Transverse colon (tissue), 4 donors: ENCODE measurements at places on chromosomes 7 and 10.

- DNase-seq: no peak
Measured at GRCh38 chr10:73814896-73815718, 3.7 kb upstream of the NDST2 start.

DNA sequence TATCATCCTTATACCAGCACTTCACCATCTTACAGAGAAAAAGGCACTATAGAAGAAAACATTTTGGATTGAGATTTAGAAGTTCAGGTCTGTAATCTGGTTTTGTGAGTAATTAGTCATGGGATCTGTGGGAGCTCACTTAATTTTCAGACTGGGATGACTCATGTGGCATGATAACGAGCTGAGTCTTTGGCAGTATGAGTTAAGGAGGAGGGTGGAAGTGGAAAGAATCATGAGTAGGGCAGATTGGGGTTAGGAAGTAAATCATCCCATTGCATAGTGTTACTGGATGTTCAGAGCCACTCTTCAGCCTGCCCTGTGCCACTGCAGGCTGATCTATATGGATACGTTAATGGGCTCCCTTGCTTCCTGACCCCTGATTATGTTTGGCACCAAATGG lies 64.9 kb downstream of the ZNF92 start:
- no peak for DNase-seq

GRCh38 chr7:101860316-101861217 lies 43.1 kb downstream of the CUX1 start:
- no peak for DNase-seq

DNA sequence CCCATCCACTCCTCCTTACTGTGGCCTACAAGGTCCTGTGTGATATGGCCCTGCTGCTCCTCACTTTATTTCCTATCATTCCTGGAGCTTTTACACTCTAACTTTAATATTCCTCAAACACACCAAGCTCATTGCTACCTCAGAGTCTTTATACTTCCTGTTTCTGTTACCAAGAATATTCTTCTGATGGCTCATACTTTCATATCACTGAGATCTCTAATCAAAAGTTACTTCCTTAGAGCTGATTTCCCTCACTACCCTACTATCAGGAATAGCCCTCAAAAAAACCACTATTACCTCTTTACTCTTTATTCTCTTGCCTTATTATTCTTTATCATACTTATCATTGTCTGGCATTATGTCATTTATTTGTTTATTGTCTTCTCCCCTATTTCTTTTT lies 5.8 kb upstream of the PPP3CB start:
- no peak for DNase-seq

- DNase-seq: peak; percentile 42
Measured at GRCh38 chr7:2512179-2512661, 7.4 kb upstream of the LFNG start.

- DNase-seq: no peak
Measured at GRCh38 chr7:136150311-136150710, 173.2 kb upstream of the MTPN start.

GRCh38 chr10:50600831-50601477 lies 22.8 kb downstream of the SGMS1 start:
- no peak for DNase-seq

- no peak for DNase-seq
Measured at GRCh38 chr10:6794441-6794840, 214.4 kb upstream of the PRKCQ start.

GRCh38 chr7:128353189-128353588 lies 8.3 kb downstream of the PRRT4 start:
- no peak for DNase-seq

GRCh38 chr10:110643035-110643652 lies 992 bp upstream of the RBM20 start:
- DNase-seq: no peak

- DNase-seq: no peak
Measured at GRCh38 chr7:22786290-22786932, 36.2 kb downstream of the TOMM7 start.

GRCh38 chr10:86263209-86263608 lies 103.4 kb downstream of the GRID1 start:
- DNase-seq: no peak

DNA sequence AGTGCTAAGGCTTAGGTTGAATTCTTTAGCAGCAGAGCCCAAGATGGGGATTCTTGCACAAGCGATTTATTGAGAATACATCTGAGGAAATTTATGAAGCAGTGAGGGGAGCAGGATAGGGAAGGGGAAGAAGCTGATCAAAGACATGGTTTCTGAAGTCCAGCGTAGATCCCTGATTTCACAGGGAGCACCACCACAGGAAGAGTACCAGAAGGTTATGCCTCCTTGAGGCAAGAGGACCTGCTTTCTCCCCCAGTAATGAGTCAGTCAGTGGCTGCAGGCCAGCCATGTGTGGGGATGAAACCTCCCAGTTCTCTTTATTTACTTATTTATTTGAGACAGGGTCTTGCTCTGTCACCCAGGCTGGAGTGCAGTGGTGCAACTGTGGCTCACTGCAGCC lies 35.0 kb upstream of the CBLL1 start:
- no peak for DNase-seq

DNA sequence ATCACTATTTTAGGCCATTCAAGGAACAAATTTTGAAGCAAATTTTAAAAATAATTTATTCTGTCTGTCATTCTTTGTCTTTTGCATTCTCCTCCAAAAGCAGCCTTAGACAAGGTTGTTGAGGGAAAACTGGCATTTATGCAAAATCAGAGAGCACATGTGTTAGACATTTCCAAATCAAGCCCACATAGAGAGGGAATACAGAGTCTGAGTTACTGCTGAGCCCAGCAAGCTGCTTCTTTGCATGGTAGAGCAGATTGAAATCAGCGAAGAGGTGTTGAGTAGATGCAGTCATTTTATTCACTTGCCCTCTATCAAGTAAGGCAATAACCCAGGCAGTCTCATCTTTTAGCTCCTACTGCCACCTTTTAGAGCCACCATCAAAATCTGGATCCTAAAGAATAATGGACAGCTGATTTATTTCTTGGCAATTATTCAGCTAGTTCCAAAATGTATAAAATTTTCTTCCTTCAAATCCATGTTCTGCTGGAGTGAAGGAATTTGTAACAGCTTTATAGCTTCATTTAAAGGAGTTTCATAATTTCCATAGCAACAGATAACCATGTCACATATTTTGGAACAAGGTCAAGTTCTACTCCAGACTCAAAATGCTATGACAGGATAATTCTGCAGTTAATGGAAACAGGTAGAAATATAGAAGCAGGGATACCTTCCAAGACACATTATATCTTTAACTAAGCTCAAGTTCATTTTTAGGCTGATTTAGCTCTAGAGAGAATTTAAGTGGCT lies 7.3 kb upstream of the PCDH15 start:
- DNase-seq: no peak

GRCh38 chr7:15567652-15568051 lies 5.8 kb upstream of the AGMO start:
- no peak for DNase-seq

- DNase-seq: no peak
Measured at GRCh38 chr7:7178906-7179305, 3.4 kb upstream of the C1GALT1 start.

GRCh38 chr7:74094224-74095101 lies 10.9 kb downstream of the LIMK1 start:
- peak; percentile 78 for DNase-seq
